ENCODE measurements at places on chromosomes 3 and 15.

GRCh38 chr3:23038471-23038870 lies 164.7 kb upstream of the UBE2E2 start:
- no peak for DNase-seq

- no peak for DNase-seq
Measured at GRCh38 chr3:162764808-162765071, 1268.1 kb downstream of the OTOL1 start.

- DNase-seq = no peak
Measured at GRCh38 chr3:181695661-181696491, 15.8 kb upstream of the SOX2 start.

- DNase-seq = no peak
Measured at GRCh38 chr3:31704591-31705179, 172.0 kb downstream of the STT3B start.

DNA sequence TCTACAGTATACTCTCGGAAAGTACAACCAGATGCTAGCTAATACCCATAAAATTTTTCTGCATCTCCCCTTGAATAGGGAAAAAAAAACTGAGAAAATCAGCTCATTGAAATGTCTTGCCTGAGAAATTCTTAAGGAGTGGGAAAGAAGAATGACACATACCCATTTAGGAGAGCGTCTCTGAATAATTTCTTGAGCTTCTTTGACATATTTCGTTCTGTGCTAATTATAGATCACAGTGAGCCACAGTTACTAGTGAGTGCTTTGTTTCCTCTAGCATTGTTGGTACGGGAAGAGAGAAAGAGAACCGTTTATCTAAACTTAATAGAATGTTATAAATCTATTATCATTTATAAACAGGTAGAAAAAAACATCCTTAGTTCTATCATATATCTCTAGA lies 588.4 kb downstream of the UNC13C start:
- no peak for DNase-seq

GRCh38 chr3:63585927-63586326 lies 66.5 kb upstream of the SNTN start:
- DNase-seq = no peak
